SIG-M5 (cell line): ENCODE measurements at places on chromosomes 1 and 21.
A peak's percentile ranks its signal among the peaks of the same experiment; 100 is the strongest.

- DNase-seq: no peak
Measured at GRCh38 chr1:89274411-89274857, 1.8 kb upstream of the GBP5 start.

DNA sequence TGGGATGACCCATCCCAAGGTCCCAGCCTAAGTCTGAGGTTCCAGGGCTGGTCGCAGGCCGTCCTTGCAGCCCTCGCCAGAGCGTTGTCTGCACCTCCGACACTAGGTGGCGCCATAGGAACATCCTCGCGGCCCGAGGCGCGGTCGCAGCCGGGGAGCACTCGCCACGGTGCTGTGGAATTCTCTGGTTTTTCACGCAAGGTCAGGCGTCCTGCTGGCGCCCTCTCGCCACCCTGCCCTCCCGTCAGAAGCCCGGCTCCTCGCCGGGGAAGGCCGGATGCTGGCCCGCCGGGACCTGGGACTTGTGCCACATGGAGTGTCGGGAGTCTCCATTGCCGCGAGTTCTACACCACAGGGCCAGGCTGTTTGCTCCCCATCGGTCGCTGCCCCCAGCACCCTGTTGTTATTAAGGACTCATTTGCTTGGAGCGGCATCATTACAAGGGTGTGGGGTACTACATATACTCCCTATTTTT lies 196.8 kb upstream of the LMO4 start:
- DNase-seq: no peak

GRCh38 chr1:235675152-235675890 lies 25.7 kb upstream of the GNG4 start:
- DNase-seq: no peak

DNA sequence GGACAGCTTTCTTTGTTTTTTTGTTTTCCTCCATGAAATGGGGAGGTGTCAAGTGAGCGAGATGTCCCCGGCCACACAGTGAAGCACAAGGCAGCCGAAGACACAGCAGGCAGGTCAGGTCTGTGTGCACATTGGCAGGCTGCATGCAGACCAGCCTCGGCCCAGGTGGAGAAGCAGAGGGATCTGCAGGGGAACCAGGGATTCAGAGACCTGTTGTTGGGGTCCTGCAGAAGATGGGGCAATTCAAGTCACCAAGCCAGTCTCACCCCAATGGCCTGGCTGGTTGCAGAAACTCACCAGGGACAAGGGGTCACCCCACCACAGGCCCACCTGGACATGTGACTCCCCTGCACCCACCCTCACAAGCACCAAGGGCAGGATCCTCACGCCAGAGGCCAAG lies 4.0 kb upstream of the ABCG1 start:
- no peak for DNase-seq

- DNase-seq: no peak
Measured at GRCh38 chr1:207883660-207884250, 27.2 kb downstream of the CD34 start.

- no peak for DNase-seq
Measured at GRCh38 chr1:53340660-53341520, 13.0 kb upstream of the LRP8 start.

- DNase-seq: no peak
Measured at GRCh38 chr1:181251001-181251712, 162.7 kb downstream of the IER5 start.

DNA sequence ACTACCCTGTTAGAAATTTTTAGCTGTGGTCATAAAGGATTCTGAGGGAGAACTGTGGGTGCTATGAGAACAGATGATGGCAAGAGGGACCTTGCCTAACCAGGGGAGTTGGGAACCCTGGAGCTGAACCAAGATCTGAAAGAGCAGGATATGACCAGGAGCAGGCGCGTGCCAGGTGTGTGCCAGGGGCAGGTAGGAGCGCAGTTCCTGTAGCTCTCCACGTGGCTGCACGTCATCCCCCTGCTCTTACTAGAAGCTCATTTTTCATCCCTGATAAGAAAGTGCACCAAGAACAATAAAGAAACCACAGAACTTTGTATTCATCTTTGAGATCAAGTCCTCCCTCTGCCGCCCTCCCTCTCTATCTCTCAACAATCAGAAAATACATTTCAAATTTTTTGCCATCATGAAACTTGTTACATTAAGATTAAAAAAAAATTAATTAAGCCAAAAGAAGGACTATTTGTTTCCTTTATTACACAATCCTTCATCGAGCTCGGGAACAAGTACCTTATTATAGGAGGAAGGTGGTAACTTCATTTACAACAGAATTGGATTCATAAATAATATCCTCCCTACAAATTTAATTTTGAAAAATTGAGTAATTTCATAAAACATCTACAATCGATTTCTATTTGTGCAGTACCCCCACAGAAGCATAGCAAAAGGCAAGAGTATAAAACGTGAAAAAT lies 78.5 kb downstream of the SLC35F3 start:
- no peak for DNase-seq

GRCh38 chr1:109290998-109291397 lies 8.1 kb upstream of the PSRC1 start:
- DNase-seq: peak; percentile 33

GRCh38 chr1:107525145-107525544 lies 384.3 kb downstream of the NTNG1 start:
- no peak for DNase-seq

- DNase-seq: no peak
Measured at GRCh38 chr21:29360799-29361765, 62.4 kb downstream of the BACH1 start.

GRCh38 chr1:92960395-92961130 lies 699 bp downstream of the DIPK1A start:
- no peak for DNase-seq

DNA sequence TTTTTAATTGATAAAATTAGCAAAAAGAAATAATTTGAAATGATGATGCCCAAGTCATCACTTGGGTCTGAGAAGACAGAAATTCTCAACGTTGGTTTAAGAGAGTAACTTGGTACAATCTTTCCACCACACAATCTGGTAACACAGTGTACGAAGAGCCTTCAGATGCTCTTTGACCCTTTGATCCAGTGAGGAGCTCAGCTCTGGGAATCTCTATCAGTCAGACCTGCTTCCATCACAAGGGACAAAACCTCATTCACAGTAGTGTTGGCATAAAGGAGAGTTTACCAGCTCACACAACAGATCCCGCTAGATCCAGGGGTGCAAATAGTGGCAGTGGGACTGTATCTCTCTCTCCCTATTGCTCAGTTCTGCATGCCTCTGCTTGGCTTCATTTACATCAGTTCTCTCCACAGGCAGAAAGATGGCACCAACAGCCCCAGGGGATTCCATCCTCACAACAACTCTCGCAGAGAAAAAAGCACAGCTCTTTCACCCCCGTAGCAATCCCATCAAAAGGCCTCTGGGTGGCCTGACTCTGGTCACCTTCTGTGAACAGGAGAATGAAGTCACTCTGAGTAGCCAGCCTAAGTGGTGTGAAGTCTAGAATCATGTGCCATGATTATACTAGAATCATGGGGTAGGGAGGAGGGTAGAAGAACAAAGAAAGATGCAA lies 119.7 kb downstream of the ZNF281 start:
- DNase-seq: no peak

GRCh38 chr1:209404577-209404976 lies 178.9 kb upstream of the CAMK1G start:
- no peak for DNase-seq

- DNase-seq: no peak
Measured at GRCh38 chr1:2255420-2256369, 27.6 kb downstream of the SKI start.

DNA sequence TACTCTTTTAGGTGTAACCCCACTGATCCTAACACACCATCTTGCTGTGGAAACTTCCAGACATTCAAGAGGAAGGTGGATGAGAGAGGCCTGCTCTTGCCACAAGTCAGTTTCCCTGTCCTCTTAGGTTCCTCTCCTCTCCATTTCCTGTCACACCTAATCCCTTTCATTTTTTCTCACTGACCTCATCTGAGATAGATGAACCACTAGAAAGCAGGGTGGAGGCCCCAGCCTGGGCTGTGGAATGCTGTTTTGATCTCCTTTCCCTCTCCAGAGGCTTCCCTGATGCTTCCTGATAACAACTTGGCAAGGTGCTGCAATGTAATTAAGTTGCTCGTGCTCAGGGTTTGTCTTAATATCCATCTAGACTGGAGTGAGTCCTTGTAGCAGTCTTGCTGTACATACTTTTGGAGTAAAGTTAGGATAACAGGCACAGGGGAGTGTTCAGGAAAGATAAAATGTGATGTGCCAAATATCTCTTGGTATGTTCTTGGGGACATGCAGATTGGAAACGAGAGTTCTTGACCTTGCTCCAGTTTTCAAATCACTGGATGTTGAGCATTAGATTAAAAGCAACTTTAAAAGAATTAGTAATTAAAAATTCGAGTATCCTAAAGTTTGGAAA lies 11.2 kb downstream of the LRRC42 start:
- DNase-seq: no peak

DNA sequence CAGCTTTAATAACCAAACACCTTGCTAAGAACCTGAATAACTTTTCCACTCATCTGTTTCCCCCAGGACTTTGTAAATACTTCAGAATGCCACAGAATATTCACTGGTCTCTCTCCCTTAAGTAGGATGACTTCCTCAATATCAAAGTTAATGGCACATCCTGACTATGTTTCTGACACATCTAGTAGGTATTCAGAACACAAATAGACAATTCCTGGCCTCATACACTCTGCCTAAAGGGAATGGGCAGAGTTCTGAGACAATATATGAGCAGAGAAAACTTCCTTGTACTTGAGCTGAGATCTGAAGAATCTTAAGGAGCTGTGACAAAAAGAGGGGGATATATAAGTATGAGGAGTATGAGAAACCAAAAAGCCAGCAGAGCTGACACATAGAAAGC lies 34.8 kb downstream of the ANKRD13C start:
- no peak for DNase-seq

- no peak for DNase-seq
Measured at GRCh38 chr1:19011845-19012231, 55.4 kb upstream of the IFFO2 start.

- no peak for DNase-seq
Measured at GRCh38 chr1:170536924-170537551, 5.1 kb downstream of the GORAB start.

GRCh38 chr1:184407816-184408510 lies 21.1 kb downstream of the C1orf21 start:
- DNase-seq: no peak
